Dermis blood vessel endothelial cell (primary cell): ENCODE measurements at places on chromosomes 5 and 9. TPM values are rescaled to one million over a fixed set of nuclear protein-coding genes. Genes with fewer than 3 reads are reported as not detected.

DNA sequence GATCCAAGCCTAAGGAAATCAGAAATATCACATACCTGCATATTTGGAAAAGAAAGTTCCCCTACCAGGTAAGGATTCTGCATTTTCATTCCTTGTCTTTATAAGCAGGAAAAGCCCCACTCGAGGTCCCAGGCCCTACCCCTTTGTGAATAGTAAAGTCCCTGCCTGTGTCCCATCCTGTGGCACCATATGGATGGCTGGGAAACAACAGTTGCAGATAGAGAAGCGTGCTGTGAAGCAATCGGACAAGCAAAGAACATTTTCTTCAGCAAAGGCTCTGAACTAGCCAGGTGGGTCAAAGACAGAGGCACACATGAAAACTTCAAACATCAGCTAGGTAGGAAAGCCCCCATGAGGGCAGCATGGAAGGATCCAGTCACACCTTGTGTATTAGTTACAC, 169.3 kb downstream of the NR2F1-AS1 start:
- no peak for DNase-seq

GRCh38 chr5:31908396-31908795, 265.7 kb downstream of the GOLPH3 start:
- DNase-seq: no peak

GRCh38 chr9:102000956-102001355, 262.5 kb upstream of the GRIN3A start:
- DNase-seq: no peak

GRCh38 chr9:28981711-28982110, 1408.4 kb upstream of the C9orf72 start:
- no peak for DNase-seq

- no peak for DNase-seq
Measured at GRCh38 chr9:73158723-73159122, 7.1 kb downstream of the ANXA1 start.

GRCh38 chr9:30982301-30982700, 1402.1 kb upstream of the ACO1 start:
- no peak for DNase-seq

Gene MLANA
- total RNA-seq: not detected in 2 replicates
